Activated CD4-positive, alpha-beta T cell treated with anti-CD3 and anti-CD28 coated beads, Interleukin-2, amount 10 ng/mL, durations not matched to agents 7 days and 5 days (primary cell): ENCODE measurements at places on chromosomes 4 and X. TPM values are rescaled to one million over a fixed set of nuclear protein-coding genes. Genes with fewer than 3 reads are reported as not detected.

The GLOD5 gene
- total RNA-seq: not detected

The FHIP1A gene
- not detected for total RNA-seq

The NWD2 gene
- not detected for total RNA-seq

The SOWAHD gene
- total RNA-seq: 3.3 TPM

The LUZP4 gene
- total RNA-seq: not detected

DNA sequence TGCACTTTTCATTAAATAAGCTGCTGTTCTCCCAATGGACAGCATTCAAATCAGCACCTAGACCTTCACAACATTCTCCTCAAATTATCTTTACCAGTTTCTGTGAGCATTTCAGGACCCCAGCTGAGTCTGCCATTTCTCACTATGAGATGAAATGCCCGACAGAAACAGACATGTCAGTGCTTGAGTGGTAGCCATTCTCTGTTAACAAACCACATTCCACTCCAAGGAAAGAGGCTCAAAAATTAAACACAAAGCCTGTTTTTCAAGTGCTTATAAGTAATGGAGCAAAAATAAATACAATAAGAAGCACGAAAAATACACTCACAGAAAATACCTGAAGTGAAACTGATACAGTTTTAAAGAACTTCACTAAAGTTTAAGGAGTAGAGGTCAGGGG, 320.2 kb upstream of the PRPS2 start:
- no peak for DNase-seq

- no peak for DNase-seq
Observed at GRCh38 chr4:87080462-87080861, 140.0 kb downstream of the KLHL8 start.

GRCh38 chr4:40388239-40388638, 53.1 kb downstream of the CHRNA9 start:
- DNase-seq: no peak

DNA sequence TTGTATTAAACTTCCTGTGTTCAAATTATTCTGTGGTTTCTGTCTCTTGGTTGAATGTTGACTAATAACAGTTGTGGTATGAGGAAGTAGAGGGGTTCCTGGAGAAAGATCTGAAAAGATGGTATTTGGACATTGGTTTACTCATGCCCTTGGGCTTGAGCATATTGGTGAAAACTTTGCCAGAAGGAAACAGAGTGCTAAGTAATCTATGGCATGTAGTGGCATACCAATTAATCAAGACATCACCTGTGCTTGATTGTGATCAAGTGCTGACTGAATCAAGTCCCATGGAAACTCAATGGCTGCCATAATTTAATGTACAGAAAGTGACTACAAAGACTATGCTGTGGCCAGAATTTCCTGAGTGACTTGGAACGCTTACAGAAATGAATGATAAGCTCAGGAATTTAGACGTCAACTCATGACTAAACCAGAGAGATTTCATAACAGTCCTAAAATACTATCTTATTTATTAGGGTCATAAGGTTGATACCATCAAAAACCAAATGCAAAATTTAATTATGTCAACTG, 2062.9 kb downstream of the ARAP2 start:
- no peak for DNase-seq

DNA sequence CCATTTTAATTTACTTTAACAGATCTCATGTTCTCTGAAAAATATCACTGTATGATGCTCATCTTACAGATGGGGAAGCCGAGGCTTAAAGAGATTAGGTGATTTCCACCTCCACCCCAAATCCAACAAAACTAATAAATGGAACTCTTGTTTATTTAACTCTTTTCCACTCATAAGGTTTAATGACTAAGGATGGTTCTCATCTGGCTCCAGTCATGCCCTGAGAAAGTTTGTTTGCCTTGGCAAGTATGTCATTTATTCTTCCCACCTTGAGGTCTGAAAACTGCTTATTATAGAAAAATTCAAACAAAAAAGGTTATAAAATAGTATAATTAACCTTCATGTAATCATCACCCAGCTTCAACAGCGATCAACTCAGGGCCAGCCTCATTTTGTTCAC, 56.3 kb downstream of the PPEF2 start:
- DNase-seq: no peak

- DNase-seq: peak; percentile 80
Observed at GRCh38 chrX:150693725-150694574, 754 bp downstream of the MTMR1 start.

GRCh38 chr4:7341491-7342222, 93.1 kb downstream of the PSAPL1 start:
- DNase-seq: no peak
